Hippocampal formation (tissue), 2 donors: ENCODE measurements at places on chromosomes 1 and 21.

GRCh38 chr1:2969011-2969844, 52.0 kb upstream of the ACTRT2 start:
- no peak for DNase-seq

GRCh38 chr1:51926171-51926812, 47.8 kb upstream of the NRDC start:
- DNase-seq, result no peak

DNA sequence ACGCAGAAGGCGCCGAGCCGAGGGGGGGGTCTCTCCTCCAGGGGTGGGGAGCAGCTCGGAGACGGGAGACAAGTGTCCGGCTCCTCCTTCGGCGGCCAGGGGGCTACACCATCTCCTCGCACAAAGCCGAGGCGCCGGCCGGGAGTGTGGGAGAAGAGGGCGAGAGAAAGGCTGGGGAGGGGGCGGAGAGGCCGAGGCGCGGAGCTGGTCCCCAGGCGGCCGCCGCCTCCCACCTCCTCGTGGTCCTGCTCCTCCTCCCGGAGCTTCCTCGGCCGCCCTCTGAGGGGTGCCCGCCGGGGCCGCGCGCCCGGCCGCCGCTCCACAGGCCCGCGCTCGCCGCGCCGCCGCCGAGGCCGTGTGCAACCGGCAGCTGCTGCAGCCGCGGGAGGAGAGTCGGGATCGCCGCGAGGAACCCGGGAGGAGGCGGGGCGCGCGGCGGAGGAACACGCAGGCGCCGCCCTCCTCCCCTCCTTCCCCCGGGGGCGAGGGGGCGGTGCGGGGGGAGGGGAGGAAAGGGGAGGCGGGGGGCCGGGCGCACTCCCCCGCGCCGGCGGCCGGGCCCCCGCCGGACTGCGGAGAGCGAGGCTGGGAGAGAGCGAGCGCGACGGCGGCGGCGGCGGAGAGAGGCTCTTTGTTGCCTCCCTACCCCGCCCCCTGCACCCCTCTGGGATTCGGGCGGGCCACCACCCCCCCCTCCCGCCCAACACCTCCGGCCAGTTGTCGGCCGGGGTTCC, at the start of gene ENAH:
ENAH (minus strand) TSS at position 395 of the 734 bp plus-strand sequence. CDS start 433 bp downstream, outside the sequence.
- peak; percentile 81 for DNase-seq

DNA sequence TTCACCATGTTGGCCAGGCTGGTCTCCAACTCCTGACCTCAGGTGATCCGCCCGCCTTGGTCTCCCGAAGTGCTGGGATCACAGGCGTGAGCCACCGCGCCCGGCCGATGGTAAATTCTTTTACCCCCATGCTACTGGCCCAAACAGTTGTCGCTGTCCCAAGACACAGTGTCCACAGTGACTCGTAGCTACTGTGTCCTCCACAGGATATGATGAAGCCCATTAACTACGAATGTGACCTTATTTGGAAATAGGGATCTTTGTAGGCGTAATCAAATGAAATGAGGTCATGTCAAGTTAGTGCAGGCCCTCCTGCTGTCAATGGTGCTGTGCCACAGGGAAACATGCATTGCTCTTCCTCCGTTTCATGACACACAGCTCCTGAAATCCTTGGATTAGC, 8.5 kb downstream of the FNDC10 start:
- no peak for DNase-seq

DNA sequence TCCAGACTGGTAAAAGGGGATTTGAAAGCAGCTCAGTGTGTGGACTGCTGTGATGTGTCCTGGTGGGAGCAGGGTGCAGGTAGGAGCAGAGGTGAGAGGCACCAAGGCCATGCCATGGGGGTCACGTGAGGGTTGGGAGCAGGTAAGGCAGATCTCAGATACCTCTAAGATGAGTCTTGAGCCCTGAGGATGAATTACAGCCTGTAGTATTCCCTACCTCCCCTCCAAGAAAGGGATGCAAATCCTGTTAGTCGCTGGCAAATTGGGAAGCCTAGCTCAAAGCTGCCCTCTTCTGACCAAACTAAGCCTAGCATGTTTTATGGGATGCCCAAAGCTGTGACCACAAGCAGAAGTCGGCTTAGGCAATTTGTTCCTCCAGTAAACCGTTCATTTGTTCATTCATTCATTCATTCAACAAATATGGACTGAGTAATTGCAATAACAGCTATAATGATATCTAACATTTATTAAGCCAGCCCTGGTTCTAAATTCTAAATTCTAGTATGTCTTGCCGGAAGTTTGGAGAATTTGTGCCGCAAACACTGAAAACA, 3.9 kb upstream of the NUAK2 start:
- peak; percentile 69 for DNase-seq

DNA sequence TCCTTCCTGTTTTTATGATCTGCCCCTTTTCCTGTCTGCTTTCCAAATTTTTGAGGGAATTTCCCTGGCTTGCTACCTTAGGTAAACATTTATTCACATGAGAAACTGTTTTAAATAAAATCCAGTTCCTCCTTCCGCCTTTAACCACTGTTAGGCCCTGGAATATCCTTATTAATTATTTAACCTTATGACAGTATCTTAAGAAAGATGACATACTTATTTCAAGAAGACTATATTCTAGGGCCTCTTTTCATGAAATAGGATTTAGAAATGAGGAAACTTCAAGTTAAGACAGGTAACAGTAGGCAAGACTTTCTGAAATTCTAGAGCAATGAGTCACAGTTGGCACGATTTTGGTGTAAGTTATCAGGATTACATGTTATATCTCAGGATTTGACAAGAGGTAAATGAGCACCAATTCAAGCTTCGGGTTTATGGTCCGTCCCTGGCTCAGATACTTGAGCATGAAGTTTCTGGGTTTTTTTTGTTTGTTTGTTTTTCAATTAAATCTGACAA, 2.0 kb upstream of the TNFSF18 start:
- no peak for DNase-seq

DNA sequence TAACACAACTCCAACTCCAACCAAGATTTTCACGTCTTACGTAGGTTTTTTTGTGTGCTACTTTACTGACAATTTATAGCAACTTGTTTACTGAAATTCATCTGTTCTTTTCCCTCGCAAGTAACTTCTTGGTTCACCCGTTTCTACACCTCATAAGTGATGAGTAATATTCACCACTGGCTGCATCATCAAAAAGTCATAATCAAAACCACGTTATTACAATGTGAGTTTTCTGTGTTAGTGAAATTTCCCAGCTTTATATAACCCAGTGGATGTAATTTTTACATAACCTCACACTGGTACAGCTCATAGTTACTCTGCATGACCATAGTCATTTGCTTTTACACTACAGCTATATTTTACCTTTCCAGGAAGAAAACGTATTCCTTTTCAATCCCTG, 401.1 kb upstream of the LYPLAL1 start:
- DNase-seq, result no peak

- no peak for DNase-seq
These were observed 124.3 kb upstream of the GADD45A start for GRCh38 chr1:67560580-67561255.

- no peak for DNase-seq
These were observed 132.6 kb downstream of the MRPS6 start for GRCh38 chr21:34205811-34206571.

DNA sequence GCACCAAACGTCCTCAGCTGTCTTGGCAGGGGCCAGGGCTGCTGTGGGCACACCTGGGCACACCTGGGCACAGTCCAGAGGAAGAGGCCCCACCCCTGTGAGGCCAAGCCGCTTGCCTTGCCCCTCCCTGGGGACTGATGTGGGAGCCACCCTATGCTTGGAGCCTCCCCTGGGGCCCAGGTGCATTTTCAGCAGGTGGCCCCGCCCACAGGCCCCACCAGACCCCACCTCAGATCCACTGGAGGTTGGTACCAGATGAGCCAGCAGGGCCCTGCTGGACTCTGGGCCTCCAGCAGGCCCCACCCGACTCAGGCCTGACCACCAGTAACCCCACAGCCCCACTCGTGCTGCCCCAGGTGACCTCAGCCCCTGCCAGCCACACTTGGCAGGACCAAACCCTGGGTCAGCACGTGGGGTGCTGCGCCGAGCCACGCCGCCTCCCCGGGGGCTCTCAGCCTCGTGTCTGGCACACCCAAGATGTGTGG, 8.8 kb downstream of the SLC19A1 start:
- no peak for DNase-seq

DNA sequence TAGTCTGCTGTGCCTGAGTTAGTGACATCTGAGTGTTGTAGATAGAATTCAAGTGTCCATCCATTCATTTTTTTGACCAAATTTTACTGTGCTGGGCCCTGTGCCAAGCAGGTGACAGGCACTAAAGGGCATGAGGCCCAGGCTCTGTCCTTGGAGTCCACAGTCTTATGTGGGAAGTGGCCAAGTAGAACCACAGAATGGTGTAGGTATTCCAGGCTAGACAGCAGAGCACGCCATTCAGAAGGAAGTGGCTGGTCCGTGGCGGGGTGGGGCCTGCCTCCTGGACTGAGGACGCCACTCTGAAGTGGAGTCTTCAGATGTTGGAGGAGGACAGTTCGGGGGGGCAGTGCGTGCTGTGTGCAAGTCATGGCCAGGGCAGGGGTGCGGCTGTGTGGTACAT, 68.9 kb upstream of the ACTL8 start:
- DNase-seq, result no peak

DNA sequence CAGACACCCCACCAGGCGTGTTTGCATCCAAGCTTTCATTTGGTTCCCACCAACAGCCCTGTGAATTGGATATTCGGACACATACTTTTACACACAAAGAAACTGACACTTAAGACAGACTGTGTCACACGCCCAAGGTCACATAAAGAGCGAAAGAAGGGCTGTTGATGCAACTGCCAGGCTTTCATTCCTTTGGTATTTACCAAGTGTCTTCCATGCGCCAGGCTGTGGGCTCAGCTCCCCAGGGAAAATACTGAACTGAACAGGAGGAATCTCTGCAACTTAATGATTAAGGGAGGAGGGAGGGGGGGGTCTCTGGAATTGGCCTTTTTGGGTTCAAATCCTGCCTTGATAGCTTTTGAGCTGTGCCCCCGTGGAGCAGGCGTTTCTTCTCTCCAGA, 122.8 kb downstream of the ACTL8 start:
- DNase-seq, result no peak

- no peak for DNase-seq
These were observed 4.2 kb downstream of the TTC39A start for GRCh38 chr1:51325878-51326755.

DNA sequence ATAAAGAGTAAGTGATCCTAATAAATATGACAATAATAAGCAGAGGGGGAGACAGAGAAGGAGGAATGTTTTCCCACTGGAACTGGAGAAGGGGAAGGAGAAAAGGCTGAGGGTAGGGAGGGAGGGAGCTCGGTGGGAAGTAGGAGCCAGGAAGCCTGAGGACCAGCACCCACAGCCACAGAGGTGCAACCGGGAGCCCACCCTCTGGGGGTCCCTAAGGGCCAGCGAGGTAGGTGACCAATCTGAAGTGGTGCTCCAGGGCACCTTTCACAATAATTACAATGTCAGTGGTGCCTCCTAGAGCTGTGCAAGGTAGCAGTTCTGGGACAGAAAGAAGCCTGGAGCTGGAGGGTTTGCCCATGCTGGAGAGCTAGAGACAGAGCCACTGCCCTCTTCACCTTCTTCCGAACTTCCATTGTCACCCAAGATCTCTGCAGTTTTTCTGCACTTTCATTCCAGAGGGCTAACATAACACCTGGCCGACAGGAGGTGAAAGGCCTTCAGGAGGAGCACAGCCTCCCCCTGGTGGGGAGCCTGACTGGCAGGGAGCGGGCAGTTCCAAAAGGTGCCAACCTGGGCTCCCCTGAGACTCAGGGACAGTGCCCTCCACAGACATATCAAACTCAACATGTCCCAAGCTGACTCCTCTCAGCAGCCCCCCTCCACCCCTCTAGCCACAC, 4.1 kb upstream of the AHCYL1 start:
- DNase-seq, result no peak

DNA sequence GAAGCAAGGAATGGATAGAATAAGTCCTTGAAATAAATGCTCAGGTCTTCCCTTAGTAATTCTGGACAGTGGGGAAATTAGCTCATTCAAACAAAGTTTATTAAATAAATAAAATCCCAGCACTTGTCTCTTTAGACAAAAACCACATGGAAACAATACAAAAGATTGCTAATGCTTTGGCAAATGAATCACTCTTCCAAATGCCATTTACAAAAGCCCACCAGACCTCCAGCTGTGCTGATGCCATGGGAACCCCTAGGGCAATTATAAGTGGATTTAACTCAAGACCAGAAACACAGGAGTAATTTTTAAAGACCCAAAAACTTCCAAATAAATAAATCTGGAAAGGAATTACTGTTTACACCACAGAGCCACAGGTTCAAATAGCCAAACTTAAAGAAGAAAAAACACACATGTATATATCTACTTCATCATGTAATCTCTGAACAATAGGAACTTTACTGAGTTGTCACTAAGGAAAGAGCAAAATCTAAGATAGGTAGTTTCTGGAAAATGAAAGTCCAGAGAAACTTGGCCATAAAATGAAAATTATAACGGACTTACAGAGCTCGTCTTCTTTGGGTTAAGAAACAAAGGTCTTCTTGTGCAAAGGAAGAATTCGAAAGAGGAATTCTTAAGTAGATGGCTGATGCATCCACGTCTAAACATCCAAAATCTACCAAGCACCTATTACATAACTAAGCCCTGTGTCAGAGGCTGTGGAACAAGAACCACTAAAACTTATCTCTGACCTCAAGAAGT, 399.4 kb downstream of the SMYD3 start:
- no peak for DNase-seq

DNA sequence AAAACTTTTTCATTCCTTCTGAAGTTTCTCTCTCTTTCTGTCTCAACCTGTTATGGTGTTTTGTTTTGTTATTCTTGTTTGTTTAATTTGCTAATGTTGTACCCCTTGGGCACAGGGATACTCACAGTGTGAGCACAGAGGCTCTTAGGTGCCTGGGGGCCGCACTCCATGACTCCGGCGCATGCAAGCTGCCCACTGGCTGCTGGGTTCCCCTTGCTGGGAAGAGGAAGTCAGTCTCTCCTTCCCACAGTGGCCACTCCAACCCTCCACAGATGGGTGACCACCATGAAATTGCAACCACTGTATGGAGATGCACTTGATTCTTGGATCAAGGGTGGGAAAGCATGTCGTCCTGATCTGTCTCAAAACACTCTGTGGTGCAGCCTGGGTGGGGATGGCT, 4.6 kb upstream of the CD1A start:
- DNase-seq, result no peak
